Activated CD8-positive, alpha-beta memory T cell treated with anti-CD3 and anti-CD28 coated beads for 24 hours (primary cell): ENCODE measurements at places on chromosomes 3 and 15.

DNA sequence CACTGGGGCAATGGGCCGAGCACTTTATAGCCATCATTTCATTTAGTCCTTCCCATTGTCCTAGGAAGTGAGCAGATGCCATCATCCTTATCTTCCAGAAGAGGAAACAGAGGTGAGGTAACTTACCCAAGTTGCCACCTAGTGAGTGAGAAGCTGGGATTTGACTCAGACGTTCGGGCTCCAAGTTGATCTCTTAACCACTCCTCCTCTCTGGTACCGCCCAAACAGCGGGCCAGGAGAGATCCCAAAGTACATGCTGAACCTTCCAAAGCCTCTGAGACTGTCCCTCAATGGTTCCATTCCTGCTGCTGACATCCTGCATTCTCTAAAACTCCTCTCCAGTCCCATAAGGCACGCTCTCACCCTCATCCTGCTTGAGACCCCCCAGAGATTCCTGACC lies 56.2 kb downstream of the EXOG start:
- no peak for DNase-seq

- DNase-seq = no peak
These were observed 778 bp upstream of the AP4E1 start for GRCh38 chr15:50907601-50908208.

GRCh38 chr3:71063773-71064290 lies 519.7 kb downstream of the FOXP1 start:
- peak; percentile 83 for DNase-seq

DNA sequence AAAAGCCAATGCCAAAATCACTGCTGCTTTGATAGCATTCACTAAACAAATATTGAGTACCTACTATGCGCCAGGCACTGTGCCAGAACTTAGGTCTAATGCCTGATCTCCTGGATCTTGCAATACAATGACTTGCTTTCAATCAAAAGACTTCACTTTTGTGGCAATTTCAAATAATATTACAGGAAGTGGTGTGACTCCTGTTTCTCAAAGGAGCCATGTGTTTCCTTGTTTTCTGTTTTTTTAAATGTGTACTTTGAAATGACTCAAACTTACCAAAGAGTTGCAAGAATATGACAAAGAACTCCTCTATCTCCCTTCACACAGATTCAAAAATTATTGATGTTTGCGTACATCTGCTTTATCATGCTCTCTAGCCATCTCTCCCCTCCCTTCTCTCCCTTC lies 18.3 kb downstream of the OSBPL10 start:
- DNase-seq = no peak

DNA sequence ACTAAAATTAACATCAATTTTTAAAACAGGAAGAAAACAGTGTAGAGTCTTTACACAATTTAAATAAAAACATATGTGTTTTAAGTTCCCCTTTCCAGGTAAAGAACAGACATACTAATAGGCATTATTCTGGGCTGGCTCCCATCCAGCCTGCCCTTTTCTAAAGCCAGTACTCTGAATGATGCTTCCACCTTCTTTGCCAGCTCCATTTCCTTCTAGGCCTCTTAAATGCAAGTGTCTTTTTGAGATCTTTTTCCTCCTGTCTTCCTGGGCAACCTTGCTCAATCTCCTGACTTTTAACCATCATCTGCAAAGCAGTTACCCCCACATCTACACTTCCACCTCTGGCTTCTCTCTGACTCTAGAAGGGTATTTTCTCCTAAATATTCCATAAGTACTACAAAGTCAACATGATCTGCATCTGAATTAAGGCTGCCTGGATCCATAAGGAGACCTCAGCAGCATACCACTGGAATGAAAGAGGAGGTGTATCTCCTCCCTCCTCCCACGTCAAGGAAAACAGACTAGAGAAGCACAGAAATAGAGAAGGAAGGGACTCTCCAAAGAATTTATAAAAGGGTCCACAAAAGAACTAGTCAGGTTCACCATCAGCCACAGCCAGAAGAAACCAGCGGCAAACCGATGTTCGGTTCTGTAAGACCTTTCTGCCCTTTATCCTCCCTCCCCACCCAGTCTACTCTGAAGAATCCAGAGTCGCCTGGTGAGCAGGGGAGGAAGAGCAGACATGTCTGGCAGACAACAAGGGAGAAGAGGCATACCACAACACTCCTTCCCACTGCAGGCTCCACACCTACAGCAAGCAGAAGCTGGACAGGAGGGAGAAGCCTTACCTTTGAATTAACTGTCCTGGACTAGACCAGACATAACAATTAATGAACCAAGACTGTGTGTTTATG lies 47.1 kb downstream of the GOLIM4 start:
- no peak for DNase-seq

DNA sequence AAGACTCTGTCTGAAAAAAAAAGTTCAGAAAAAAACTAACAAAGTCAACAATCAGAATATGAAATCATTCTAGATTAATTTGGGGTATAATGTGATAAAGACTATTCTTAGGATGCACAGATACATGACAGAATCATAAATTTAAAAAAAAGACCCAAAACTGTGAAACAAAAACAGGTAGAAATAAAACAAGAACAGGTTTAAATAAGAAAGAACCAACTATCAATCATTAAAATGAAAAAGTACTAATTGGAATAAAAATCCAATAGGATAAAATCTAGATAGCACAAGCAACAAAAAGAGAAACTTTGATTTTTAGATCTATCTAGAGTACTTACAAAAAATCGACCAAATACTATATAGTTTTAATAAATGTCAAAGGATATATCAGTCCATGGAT lies 13.4 kb downstream of the TMEM202 start:
- no peak for DNase-seq

DNA sequence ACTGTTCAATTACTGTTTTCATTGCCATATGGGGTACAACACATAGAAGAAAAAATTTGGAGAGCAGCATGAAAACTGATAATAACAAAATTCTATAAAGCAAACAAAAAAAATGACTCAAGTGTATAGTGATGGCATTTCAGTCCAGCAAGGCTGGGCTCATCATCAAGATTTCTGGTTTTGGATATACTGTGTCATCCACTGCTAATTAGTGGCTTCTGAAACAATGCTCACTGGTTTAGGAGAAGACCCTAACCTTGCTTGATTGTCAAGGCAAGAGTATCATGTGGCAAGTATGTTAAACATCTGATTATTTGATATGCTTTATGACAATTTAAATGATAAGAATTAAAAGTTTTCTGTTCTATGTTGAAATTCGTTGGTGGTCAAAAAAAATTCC lies 96.9 kb downstream of the RFX7 start:
- no peak for DNase-seq

GRCh38 chr3:4416961-4417360 lies 50.1 kb downstream of the SUMF1 start:
- DNase-seq = no peak

- no peak for DNase-seq
These were observed 14.1 kb downstream of the CMTM6 start for GRCh38 chr3:32488474-32489008.

- DNase-seq = no peak
These were observed 33.0 kb downstream of the CCDC39 start for GRCh38 chr3:180646187-180646790.

- DNase-seq = no peak
These were observed 329.4 kb downstream of the TBC1D5 start for GRCh38 chr3:17412950-17413530.

GRCh38 chr3:187618722-187619121 lies 51.5 kb downstream of the SST start:
- no peak for DNase-seq

- DNase-seq = no peak
These were observed 331.1 kb downstream of the C3orf38 start for GRCh38 chr3:88480822-88481221.

DNA sequence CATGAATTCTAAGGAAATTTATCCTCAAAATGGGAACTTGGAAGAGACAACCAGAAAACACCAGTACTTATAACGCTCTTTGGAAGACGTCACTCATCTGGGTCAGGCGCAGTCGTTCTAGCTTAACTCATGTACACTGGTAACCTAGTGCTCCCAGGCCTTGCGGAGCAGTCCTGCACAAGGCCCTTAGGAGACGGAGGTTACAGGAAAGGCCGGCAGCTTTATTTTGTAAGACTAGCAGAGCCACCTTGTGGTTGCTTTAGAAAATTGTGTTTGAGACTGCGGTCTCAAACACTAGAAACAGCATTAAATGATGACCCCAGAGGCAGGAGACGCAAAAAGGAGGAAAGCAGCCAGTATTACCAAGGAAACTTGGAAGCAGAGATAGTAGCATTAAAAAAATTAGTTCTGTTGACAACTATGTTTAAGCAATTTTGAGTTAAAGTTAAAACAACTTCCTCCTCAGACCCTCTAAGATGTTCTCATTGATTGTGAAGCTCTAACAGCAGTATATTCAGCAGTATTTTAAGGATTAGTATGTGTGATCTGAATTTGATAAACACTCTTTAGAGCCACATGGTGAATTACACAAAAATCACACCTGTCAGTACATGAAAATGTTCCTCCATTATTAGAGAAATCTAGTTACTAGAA lies 141.9 kb upstream of the C2CD4B start:
- DNase-seq = no peak

DNA sequence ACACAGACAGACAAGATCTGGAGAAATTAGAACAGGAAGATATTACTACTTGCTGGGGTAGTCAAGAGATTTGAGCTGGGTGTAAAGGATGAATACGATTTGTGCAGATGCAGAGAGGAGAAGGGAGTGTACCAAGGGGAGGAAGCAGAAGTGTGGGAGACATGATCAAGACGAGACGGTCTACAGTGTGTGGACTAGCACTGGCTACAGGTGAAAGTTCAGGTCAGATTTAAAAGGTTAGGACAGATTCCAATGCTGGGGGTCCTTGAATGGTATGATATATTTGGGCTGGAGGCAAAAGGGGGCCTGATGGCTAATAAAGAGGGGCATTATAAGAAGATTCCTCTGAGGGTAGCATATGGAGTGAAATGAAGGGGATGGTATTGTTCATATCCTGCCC lies 12.1 kb downstream of the LDHAL6B start:
- DNase-seq = no peak

- no peak for DNase-seq
These were observed 14.3 kb downstream of the ZIC4 start for GRCh38 chr3:147391781-147392624.

GRCh38 chr3:34533451-34533850 lies 735.0 kb downstream of the PDCD6IP start:
- DNase-seq = no peak

DNA sequence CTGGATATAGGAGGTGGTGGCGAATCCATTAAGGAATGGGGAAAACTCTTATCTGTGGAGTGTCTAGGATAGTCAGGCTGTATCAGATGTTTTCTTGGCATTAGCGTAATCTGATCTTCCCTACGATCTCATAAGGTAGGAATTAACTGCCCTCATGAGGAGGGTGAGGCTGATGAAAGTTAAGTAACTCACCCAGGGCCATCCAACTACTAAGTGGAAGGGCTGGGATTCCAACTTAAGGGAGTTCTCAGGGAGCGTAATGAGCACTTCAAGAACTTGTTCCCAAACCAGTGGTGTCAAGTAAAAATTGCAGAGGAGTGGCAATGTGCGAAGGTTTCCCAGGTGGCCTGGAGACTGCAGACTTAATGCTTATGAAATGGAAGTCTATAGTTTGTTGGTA lies 55.9 kb upstream of the OSBPL11 start:
- no peak for DNase-seq

DNA sequence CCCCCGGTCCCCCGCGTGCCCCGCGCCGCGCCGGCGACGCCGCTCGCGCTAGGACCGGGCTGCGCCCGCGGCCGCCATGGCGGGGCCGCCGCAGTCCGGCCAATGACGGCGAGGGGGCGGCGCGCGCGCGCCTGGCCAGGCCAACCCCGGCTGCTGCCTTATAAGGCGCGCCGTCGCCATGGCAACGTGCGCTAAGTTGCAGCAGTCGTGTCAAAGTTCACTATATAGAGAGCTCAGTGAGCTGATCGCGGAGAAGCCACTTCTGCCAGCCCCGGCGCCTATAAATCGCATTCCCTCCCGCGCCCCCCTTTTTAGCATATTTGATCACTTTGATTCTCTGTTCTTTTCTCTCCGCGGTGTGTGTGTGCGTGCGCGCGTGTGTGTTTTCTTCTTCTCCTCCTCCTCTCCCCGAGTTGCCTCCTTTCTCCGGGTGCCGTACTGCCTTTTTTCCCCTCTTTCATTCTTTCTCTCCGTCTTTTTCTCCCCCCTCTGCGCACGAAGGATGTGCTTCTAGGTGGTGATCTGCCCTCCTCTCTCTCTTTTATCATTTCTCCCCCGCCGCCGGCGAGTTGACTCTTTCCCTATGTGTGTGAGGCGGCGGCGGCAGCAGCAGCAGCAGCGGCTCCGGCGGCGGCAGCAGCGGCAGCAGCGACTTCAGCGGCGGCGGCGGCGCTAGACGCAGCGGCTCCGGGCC lies at the start of gene NR2F2:
NR2F2 (plus strand) TSS at position 251 of the 694 bp plus-strand sequence. CDS start 1,406 bp downstream, outside the sequence.
- DNase-seq = no peak

GRCh38 chr3:46942076-46942475 lies 34.5 kb downstream of the CCDC12 start:
- no peak for DNase-seq

GRCh38 chr15:90519688-90520087 lies 10.0 kb upstream of the CRTC3 start:
- DNase-seq = no peak

GRCh38 chr3:42119561-42120355 lies 28.6 kb downstream of the TRAK1 start:
- DNase-seq = peak; percentile 41

- DNase-seq = no peak
These were observed 174.4 kb upstream of the FAM3D start for GRCh38 chr3:58840949-58841348.

DNA sequence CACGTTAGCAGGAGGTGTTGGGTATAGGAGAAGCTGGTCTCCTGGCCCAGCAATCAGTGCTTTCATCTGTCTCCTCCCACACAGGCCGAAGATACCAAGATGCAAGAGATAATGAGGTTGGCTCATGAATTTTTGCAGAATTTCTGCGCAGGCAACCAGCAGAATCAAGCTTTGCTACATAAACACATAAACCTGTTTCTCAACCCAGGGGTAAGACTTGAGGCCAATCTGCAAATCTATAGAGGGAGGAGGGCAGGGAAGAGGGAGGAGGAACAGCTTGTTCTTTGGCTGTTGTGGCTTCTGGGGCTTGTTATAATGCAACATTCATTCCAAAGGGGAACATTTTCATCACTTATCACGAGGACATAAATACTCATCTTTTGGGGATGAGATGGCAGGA lies 195.3 kb downstream of the ITPR1 start:
- DNase-seq = no peak

DNA sequence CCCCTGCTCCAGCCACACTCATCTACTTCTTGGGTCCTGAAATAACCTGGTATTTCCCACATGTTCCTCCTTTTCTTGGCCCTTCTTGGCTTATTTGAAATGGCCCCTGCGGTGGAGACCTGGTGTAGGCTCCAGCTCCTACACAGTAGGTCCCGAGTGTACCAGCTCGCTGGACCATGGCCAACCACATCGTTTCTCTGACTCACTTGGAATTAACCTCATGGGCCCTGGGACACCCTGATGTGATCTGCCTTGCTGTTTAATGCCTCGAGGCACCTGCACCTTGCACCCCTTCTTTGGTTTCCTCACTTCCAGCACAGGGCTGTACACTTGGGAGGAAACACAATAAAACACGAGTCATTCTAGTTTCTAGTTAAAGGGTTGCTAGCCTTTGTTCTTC lies 60.3 kb downstream of the FEM1B start:
- no peak for DNase-seq

GRCh38 chr15:71261418-71261817 lies 146.1 kb downstream of the THSD4 start:
- DNase-seq = no peak
